Left hindlimb (tissue), 1 donor: ENCODE measurements at places on chromosomes 6 and 20.

DNA sequence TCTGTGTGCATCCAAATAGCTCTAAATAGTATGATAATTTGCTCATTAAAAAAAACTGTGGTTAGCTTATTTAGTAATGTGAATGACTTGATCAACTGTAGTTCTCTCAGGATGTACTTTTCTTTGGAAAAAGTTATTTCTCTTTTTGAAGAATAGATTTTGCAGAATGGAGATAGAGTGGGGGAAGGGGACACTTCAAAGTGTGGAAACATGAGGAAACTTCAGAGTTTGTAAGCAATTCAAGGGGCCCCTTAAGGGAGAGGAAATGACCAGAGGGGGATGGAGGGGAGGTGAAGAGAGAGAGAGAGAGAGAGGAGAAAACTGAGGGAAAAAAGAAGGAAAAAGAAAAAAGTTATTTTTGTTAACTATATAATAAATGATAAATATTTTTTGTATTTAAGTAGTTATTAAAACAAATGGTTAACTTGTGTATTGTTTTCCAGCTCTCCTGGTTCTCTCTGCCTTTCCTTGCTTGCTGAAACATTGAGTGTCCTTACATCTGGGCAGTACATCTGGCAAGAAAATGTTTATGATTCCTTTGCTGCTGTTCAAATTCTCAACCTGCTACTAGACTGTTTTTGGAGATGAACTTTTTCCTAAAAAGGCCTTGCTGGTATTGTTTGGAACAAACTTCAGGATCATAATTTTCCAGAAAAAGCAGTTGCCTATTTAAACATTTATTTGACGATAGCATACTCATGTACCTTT, 497.5 kb upstream of the CITED2 start:
- DNase-seq = no peak

DNA sequence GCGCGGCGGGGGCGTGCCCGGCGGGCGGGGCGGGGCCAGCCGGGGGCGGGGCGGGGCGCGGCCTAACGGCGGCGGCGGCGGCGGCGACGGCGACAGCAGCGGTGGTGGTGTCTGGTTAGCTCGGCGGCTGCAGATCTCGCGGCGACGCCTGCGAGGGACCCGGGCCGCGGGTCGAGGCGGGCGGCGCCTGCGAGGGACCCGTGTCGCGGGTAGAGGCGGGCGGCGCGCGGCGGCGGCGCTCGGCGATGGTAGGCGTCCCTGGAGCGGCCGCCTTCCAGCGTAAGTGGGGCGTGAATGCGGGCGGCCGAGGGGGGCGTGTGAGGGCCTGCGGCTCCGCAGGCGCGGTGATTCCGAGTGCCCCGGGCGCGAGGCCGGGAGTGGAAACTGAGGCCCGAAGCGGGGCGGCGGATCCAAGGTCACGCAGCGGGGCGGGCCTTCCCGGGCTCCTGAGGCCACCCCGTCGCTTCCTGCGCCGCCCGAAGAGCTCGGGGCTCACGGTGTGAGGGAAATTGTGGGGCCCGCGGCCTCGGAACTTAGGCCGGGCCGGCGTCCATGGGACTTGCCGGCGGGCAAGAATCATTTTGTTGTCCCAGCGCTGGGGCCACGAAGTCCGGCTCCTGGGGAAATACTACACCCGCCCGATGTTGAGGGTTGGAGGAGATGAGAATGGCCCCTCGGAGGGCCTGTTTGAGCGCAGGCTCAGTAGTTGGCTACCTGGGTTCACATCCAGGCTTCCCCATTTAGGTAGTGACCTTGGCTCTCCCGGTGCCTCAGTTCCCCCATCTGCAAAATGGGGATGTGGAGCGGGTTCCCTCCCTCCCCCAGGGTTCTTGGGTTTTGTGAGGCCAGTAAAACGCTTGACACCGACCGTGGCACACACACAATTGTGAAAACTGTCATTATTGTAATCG, at the start of gene CBFA2T2:
TSS of gene CBFA2T2 (plus strand) at position 74 of the 911 bp plus-strand sequence. CDS start at position 246, 172 bp downstream.
- no peak for DNase-seq

GRCh38 chr6:49151957-49152356, 311.1 kb downstream of the MMUT start:
- no peak for DNase-seq

GRCh38 chr6:88086792-88087191, 39.2 kb downstream of the SPACA1 start:
- no peak for DNase-seq

DNA sequence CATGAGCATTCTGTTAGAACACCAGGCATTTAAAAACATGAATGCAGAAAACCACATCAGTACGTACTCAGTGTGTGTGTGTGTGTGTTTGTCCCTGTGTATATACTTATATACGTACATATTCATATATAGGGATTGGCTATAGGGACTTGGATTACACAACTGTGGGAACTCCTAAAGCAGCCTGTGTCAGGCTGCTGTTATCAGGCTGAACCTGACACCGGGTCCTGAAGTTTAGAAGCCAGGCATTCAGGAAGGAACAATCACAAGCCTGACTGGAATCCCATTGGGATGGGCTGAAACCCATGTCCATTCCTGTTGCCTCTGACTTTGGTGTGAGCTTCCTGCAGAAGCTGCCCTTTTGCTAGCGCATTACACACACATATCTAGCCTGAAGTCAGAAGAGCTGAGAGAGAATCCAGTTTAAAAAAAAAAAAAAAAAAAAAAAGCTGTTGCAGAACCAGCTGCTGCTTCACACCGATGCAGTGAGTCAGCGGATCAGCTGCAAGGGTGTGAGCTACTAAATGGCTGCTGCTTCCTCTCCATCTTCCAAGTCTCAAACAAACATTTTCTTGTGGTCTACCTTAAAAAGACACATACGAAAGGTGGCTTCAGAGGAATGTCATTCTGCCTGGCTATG, 348.1 kb downstream of the THBS2 start:
- no peak for DNase-seq

DNA sequence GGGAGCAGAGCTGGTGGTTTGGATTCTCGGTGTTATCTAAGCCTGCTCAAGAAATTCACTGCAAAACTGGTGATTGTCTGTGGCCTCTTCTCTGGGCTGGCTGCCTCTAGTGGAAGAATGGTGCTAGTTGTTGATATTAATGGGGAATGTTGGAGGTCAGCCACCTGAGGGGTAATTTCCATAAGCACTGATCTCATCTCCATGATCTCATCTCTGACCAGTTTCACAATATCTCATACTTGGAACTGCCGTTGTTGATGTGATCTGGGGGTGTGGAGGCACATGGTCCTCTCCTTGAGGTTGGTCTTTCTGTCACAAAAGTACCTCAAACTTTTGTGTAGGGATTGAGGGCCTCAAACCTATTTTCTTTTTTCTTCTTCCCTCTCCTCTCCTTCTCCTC, 102.6 kb downstream of the CD109 start:
- DNase-seq = no peak
